IMR-90 (cell line): ENCODE measurements at places on chromosomes 13 and 19. TPM values are rescaled to one million over a fixed set of nuclear protein-coding genes. Genes with fewer than 3 reads are reported as not detected.

Gene MATK
- not detected in 2 replicates for polyA plus RNA-seq

Gene COX7A1
- polyA plus RNA-seq, result 6.9 and 8.4 TPM in 2 replicates

Gene EEF1AKMT1
- polyA plus RNA-seq, result 7.4 and 10.0 TPM in 2 replicates

Gene CHAF1A
- polyA plus RNA-seq, result 22.9 and 26.7 TPM in 2 replicates

Gene SAFB2
- polyA plus RNA-seq, result 26.2 and 28.6 TPM in 2 replicates

Gene SIAH3
- polyA plus RNA-seq, result under 0.01 TPM in 1 of 2 replicates, not detected in the other

Gene RAB8A
- 61.8 and 64.5 TPM in 2 replicates for polyA plus RNA-seq

Gene ZNF730
- polyA plus RNA-seq, result 0.39 and 0.43 TPM in 2 replicates

Gene GPR183
- 0.31 and 0.44 TPM in 2 replicates for polyA plus RNA-seq

Gene ENOX1
- 0.92 and 0.99 TPM in 2 replicates for polyA plus RNA-seq

Gene PLIN5
- not detected in 2 replicates for polyA plus RNA-seq

Gene LRG1
- 0.03 TPM in 1 of 2 replicates, not detected in the other for polyA plus RNA-seq

Gene ZNF568
- 2.3 and 3.0 TPM in 2 replicates for polyA plus RNA-seq

Gene CAMSAP3
- not detected in 2 replicates for polyA plus RNA-seq

Gene STARD13
- 23.6 and 27.0 TPM in 2 replicates for polyA plus RNA-seq

Gene NAPA
- 126 and 139 TPM in 2 replicates for polyA plus RNA-seq

Gene CABP5
- not detected in 2 replicates for polyA plus RNA-seq

Gene C1QTNF9
- polyA plus RNA-seq, result 0.21 and 0.22 TPM in 2 replicates

Gene KLF1
- not detected in 2 replicates for polyA plus RNA-seq

Gene UBE2L5
- not detected in 2 replicates for polyA plus RNA-seq

Gene ERFL
- polyA plus RNA-seq, result 0.09 TPM in 1 of 2 replicates, not detected in the other

Gene VSTM2B
- polyA plus RNA-seq, result not detected in 2 replicates

Gene IRGC
- not detected in 2 replicates for polyA plus RNA-seq

Gene AMER2
- not detected in 2 replicates for polyA plus RNA-seq
